ENCODE measurements at places on chromosomes 4 and X.

DNA sequence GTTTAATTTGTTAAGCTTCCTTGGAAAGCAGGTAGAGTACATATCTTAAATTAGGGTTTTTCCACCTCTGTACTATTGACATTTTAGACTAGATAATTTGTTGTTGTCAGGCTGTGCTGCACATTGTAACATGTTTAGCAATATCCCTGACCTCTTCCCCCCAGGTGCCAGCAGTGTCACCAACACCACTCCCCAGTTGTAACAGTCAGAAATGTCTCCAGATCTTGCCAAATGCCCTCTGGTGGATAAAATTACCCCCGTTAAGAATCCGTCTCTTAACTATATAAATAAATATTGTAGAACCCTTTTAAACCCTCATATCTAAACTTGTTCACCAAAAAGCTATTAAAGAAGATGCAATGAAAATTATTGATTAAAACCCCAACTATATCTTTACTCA lies 161.5 kb downstream of the ARHGAP6 start:
- no peak for DNase-seq

DNA sequence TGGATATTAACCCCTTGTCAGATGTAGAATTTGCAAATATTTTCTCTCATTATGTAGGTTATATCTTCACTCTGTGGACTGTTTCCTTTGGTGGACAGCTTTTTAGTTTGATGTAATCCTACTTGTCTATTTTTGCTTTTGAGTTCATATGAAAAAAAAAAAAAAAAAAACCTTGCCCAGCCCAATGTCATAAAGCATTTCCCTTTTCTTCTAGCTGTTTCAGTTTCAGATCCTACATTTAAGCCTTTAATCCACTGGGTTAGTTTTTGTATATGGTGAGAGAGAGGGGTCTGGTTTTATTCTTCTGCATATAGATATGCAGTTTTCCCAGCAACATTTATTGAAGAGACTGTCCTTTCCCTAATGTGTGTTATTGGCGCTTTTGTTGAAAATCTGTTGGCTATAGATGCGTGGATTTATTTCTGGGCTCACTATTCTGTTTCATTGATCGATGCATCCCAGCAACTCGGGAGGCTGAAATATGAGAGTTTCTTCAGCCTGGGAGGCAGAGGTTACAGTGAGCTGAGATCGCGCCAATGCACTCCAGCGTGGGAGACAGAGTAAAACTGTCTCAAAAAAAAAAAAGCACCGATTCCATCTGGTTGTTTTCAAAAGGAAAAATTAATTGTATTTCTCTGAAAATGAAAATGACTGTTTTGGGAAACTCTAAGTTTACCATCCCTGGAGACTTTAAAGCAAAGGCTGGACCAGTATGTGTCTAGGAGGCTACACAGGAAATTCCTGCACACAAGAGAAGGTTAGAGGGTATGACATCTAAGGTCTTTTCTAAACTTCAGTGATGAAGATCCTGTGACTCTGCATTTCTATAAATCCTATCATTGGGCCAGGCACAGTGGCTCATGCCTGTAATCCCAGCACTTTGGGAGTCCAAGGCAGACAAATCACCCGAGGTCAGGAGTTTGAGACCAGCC lies 35.6 kb downstream of the STEEP1 start:
- DNase-seq = no peak

GRCh38 chr4:36213977-36214376 lies 30.3 kb downstream of the ARAP2 start:
- DNase-seq = no peak

DNA sequence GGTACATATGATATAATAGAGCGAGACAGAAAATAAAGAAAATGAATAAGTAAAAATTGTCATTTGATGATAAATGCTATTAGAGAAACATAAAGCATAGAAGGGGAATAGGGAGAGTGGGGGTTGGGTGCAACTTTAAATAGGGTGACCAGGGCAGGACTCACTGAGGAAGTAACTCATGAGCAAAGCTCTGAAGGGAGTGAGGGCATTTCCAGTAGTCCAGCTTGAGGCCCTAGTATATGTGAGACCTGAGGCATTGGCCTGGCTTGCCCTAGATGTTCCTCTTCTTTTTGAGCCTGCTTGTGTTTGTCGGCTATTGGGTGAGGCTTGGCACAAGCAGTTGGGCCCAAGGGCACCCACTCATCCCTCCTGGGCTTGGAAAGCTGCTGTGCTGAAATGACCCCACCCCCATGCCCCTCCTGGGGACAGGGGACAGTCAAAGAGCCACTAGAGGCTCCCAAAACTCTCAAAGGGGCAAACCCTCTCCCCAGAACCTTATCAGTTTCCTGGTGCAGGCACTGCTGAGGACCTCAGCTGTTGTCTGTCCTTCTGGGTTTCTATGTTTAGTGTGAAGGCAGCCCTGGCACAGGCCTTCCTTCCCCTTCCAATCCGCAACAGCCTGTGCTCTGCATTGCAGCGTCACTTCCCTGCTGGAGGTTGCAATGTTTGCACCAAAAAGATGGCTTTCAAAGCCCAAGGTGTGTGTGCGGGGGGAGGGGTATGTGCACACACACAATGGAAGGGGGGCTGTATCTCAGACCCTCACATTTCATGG lies 40.1 kb downstream of the APLN start:
- DNase-seq = no peak

- DNase-seq = no peak
Observed at GRCh38 chrX:8453611-8454010, 11.0 kb upstream of the VCX3B start.

DNA sequence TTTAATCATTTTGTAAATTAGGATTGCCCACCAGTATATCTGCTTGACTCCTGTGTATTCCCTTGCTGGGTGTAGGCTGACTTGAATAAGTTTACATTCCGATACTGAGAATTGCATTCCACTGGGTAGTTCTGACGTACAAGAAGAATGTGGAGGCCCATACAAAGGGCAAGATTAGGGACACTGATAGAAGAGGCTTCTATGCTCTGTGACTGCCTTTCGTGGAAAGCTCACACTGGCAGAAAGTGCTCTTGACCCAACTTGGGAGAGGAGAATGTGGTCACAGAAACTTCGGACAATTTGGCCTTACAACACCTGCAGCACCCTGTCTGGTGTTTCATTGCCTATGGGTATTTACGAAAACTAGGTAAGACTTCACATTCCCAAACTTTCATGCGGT lies 126.3 kb downstream of the RAPGEF2 start:
- no peak for DNase-seq

GRCh38 chr4:168503652-168504362 lies 7.0 kb downstream of the PALLD start:
- DNase-seq = no peak

DNA sequence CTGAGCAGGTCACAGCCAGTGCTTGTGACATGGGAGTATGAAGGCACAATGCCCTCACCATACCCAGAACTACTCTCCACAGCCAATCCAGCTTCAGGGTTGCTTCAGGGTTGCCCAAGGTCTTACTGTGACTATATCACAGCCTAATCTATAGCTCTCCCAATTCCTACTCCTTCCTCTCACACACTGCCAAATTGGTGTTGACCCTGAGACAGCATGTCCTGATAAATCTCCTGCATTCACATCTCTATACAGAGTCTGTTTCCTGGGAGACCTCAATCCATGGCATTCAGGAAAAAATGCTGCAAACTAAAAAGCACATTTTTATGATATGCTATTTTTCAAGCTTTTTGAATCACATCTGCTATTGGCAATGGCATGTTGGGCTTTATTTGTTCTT lies 456.7 kb downstream of the GRID2 start:
- DNase-seq = no peak

DNA sequence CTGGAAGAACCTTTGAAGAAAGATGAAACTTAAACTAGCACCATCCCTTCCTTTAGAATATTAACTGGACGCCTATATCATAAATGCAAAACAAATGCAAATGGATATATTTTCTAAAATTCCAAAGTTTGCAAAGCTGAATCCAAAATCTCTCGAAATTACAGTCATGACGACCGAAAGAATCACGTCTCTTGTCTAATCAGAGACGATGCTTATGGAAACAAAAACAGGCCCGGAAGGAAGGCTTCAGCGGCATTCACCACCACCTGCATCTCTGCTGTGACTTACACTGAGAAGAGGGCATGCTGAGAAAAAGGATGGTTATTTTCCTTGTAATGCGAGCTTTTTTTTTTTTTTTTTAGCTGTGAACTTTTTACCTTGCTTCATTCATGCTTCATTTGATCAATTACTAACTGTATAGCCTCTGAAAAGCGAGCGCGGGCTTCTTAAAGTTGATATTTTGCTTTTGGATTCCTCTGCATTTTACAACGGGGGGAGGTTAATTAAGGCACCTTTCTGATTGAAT lies 209.3 kb downstream of the SOWAHB start:
- DNase-seq = no peak

- DNase-seq = no peak
Observed at GRCh38 chrX:85026170-85026569, 22.5 kb downstream of the APOOL start.

DNA sequence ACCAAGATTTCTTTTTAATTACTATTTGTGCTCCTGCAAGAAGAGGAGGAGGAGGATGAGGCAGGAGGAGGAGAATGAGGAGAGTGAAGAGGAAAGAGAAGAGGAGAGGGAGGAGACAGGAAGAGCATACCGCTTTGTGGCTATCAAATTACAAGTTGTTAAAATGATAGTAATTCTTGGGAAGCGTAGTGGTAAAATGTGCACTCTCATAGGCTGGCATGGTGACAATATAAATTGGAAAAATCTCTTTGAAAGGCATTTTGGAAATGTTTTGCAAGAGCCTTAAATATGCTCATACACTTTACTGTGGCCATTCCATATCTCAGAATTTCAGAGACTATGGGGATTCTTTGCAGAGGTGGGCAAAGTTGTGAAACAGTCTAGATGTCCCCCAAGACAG lies 53.2 kb downstream of the MXRA5 start:
- DNase-seq = no peak

- DNase-seq = no peak
Observed at GRCh38 chrX:146186540-146186939, 368.9 kb downstream of the SLITRK2 start.

All from activated CD4-positive, alpha-beta T cell treated with anti-CD3 and anti-CD28 coated beads for 24 hours (primary cell).